ENCODE measurements at places on chromosomes 2 and 18. TPM values are rescaled to one million over a fixed set of nuclear protein-coding genes. Genes with fewer than 3 reads are reported as not detected.

Gene GMCL1
- total RNA-seq, result 10.2 TPM

Gene PIEZO2
- total RNA-seq, result 3.0 TPM

Gene SERPINB3
- total RNA-seq, result not detected

Gene MAB21L4
- total RNA-seq, result not detected

Gene RAPGEF4
- total RNA-seq, result 8.3 TPM

Gene UGT1A5
- total RNA-seq, result not detected

GRCh38 chr18:6734726-6735430 is 5.4 kb downstream of the ARHGAP28 start:
- DNase-seq, result no peak

DNA sequence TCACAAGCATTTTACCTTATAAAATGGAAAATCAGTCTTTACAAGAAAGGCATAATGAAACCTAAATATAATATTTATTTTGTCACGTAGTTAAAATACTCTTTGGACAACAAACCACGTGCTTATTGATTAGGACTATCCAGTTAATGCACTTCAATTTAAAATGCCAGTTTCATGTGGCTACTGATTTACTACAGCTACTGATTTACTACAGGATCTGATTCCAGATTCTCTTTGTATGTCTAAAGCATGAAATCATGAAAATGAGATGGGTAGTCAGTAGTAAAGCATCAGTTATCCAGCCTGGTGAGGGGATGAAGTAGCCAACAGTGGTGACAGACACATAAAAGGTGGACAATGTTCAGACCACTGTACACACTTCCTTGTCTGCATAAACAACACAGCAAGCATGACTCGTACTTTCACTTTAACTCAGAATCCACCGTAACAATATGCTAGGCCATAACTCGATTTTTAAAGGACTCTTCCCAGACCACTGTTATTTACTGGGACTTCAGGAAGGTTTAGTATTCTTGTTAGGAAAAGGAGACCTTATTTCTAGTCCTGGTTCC is 24.9 kb downstream of the ACAA2 start:
- DNase-seq, result no peak

- no peak for DNase-seq
Observed at GRCh38 chr18:8937160-8938094, 165.1 kb upstream of the NDUFV2 start.

DNA sequence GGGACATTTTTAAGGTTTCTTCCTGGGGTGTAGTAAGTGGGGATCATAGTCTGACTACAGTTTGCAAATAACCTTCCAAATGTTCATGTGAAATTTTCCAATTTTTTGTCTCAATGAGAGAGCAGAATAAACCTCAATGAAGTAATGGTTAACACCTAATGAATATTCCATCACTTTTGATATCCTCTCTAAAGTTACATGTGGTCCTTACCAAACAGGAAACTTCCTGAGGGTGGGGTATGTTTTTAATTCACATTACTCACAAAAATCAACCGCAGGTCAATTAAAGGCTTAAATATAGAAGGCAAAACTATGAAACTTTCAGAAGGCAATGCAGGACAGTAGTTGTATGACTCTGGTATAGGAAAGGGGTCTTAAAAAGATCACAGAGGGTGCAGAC is 13.2 kb downstream of the ZNF407 start:
- no peak for DNase-seq

- no peak for DNase-seq
Observed at GRCh38 chr2:109194620-109194937, 65.6 kb downstream of the SH3RF3 start.

GRCh38 chr2:233338812-233339368 is 15.4 kb upstream of the DGKD start:
- DNase-seq, result no peak

Measured in ovary (tissue), 10 donors.